Melanocyte of skin (primary cell): ENCODE measurements at places on chromosomes 5 and 9. TPM values are rescaled to one million over a fixed set of nuclear protein-coding genes. Genes with fewer than 3 reads are reported as not detected.

LHX3 gene
- not detected in 2 replicates for total RNA-seq

SHISAL2B gene
- total RNA-seq: not detected in 2 replicates

TIMD4 gene
- total RNA-seq: not detected in 2 replicates

C7 gene
- total RNA-seq: not detected in 2 replicates

FBXL7 gene
- 33.0 and 34.1 TPM in 2 replicates for total RNA-seq

EQTN gene
- 0.34 TPM in 1 of 2 replicates, not detected in the other for total RNA-seq
